ENCODE measurements at places on chromosomes 12 and 14. TPM values are rescaled to one million over a fixed set of nuclear protein-coding genes. Genes with fewer than 3 reads are reported as not detected.

- no peaks in the 10 kb centered on the region for H3K4me1 ChIP-seq
- no peak overlapping the region for H3K4me3 ChIP-seq
Observed at GRCh38 chr14:30848449-30849240, 25.7 kb upstream of the COCH start.

GRCh38 chr12:91561301-91561957 is 378.8 kb upstream of the DCN start:
- DNase-seq: no peak
- H3K4me1 ChIP-seq: peaks cover 10% of the 10 kb centered on the region
- H3K4me3 ChIP-seq: no peak overlapping the region
- H3K27ac ChIP-seq: no peak overlapping the region
- no peaks in the 10 kb centered on the region for H3K36me3 ChIP-seq
- H3K27me3 ChIP-seq: no peaks in the 10 kb centered on the region

RIMBP2 gene
- total RNA-seq: not detected

KRT83 gene
- total RNA-seq: not detected

DNA sequence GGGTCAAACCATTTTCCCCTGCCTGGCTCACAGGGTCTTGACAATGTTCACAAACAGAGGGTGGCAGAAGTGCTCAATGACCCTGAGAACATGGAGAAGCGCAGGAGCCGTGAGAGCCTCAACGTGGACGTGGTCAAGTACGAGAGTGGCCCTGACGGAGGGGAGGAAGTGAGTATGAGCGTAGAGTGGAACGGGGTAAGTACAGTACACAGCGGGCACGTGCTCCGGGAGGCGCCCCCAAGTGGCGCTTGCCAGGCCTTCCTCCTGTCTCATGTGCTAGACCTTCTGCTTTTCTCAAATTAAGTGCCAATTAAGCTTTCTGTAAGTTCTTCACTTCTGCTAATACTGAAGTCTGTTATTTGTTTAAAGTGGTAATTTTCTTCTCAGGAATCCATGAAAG is 35.9 kb downstream of the XRCC3 start:
- no peak overlapping the region for H3K27ac ChIP-seq
- no peak overlapping the region for H3K4me3 ChIP-seq
- H3K27me3 ChIP-seq: no peaks in the 10 kb centered on the region

- no peak overlapping the region for H3K4me3 ChIP-seq
- no peaks in the 10 kb centered on the region for H3K36me3 ChIP-seq
- no peaks in the 10 kb centered on the region for H3K27me3 ChIP-seq
- H3K27ac ChIP-seq: no peak overlapping the region
- H3K4me1 ChIP-seq: peaks cover 11% of the 10 kb centered on the region
Observed at GRCh38 chr12:90102957-90103652, 394.5 kb upstream of the ATP2B1 start.

DNA sequence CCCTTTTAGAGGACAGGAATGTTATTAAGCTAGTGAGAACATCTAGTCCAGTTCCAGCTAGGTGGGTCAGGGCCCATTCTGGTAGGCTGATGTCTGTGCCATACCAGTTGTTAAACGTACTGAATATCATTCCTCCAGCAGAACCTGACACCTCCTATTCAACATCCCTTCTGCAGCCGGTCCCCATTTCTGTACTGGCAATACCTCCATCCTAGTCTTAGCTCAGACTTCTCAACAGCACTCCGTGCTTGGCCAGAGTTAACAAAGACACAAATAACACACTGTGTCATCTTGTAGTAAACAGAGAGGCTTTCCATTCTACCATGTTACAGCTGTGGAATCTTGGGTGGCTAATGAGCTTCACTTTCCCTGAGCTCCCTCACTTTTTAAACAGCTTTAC is 94.3 kb upstream of the PDE3A start:
- no peaks in the 10 kb centered on the region for H3K36me3 ChIP-seq
- H3K27ac ChIP-seq: no peak overlapping the region
- H3K27me3 ChIP-seq: no peaks in the 10 kb centered on the region
- no peak overlapping the region for H3K4me3 ChIP-seq

SPIC gene
- not detected for total RNA-seq

DIO3 gene
- not detected for total RNA-seq

OVCH1 gene
- 0.45 TPM for total RNA-seq

DNA sequence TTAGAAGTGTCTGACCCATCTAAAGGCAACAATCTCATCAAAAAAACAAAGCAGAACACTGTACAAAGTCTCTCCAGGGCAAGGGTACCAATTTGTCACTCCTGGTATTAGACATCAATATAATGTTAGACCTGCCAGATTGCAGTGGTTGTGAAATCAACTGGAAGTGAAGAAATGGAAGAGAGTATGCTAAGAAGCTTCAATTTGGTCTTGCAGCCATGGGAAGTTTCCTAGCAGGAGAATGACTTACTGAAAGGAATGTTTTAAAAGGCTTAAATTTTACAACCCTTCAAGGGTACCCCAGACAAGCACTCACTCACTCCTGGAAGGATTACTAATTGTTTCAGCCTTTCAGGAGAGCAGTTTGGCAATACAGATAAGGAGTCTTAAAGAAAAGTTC is 18.9 kb downstream of the LLPH start:
- H3K27ac ChIP-seq: no peak overlapping the region
- no peaks in the 10 kb centered on the region for H3K36me3 ChIP-seq

GRCh38 chr12:93314177-93314497 is 63.6 kb upstream of the NUDT4 start:
- H3K4me1 ChIP-seq: no peaks in the 10 kb centered on the region
- no peaks in the 10 kb centered on the region for H3K36me3 ChIP-seq
- H3K27ac ChIP-seq: no peak overlapping the region
- no peak overlapping the region for H3K4me3 ChIP-seq
- no peaks in the 10 kb centered on the region for H3K27me3 ChIP-seq

- no peaks in the 10 kb centered on the region for H3K27me3 ChIP-seq
- DNase-seq: no peak
- H3K4me3 ChIP-seq: no peak overlapping the region
Observed at GRCh38 chr14:30564868-30565248, 5.9 kb downstream of the G2E3 start.

TNS2 gene
- total RNA-seq: 13.3 TPM

DNA sequence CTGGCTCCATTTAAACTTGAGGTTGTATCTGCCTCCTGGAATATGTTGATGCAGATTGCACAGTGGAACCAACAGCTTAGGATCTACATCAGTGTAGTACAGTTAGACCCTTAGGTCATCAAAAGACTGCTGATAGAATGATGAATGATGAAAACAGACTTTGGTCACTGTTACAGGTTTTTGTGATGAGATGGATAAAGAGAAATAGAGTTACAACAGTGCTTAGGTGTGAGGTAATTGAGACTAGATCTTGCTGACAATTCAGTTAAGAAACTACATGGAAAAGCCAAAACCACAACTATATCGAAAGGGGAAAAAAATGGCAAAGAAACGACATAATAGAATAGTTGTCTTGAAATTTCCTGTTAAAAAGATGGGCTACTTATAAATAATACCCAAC is 145.7 kb upstream of the LMNTD1 start:
- no peaks in the 10 kb centered on the region for H3K36me3 ChIP-seq
- no peaks in the 10 kb centered on the region for H3K4me1 ChIP-seq
- no peak overlapping the region for H3K27ac ChIP-seq
- no peaks in the 10 kb centered on the region for H3K27me3 ChIP-seq

GRCh38 chr12:32947206-32948067 is 50.9 kb upstream of the PKP2 start:
- no peaks in the 10 kb centered on the region for H3K4me1 ChIP-seq
- no peaks in the 10 kb centered on the region for H3K27me3 ChIP-seq
- no peak overlapping the region for H3K27ac ChIP-seq
- H3K4me3 ChIP-seq: no peak overlapping the region

PTHLH gene
- 3.6 TPM for total RNA-seq

DNA sequence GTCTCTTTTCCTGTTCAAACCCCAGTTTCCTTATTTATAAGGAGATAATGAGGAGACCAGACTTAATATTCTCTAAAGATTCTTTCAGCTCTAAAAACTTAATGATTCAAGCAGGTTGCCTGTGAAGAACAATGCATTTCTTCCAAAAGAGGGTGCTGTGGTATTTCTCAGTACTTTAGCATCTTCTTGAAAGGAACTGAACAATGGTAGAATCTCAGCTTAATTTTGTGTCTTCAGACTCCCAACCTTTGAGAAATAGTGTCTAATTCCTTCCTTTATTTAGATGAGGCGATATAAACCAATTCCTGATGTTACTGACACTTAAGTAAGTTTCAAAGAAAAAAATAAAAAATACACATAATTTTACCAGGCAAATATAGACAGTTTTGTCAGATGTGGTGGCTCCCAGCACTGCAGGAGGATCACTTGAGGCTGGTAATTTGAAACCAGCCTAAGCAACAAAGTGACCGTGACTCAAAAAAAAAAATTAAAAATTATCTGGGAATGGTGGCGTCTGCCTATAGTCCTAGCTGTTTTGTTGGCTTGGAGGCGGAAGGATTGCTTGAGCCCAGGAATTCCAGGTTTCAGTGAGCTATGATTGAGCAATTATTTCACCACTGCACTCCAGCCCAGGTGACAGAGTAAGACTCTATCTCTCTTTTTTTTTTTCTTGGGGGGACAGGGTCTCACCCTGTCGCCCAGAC is 76.9 kb upstream of the PSMA6 start:
- no peak overlapping the region for H3K27ac ChIP-seq
- H3K36me3 ChIP-seq: no peaks in the 10 kb centered on the region
- H3K27me3 ChIP-seq: no peaks in the 10 kb centered on the region

DNA sequence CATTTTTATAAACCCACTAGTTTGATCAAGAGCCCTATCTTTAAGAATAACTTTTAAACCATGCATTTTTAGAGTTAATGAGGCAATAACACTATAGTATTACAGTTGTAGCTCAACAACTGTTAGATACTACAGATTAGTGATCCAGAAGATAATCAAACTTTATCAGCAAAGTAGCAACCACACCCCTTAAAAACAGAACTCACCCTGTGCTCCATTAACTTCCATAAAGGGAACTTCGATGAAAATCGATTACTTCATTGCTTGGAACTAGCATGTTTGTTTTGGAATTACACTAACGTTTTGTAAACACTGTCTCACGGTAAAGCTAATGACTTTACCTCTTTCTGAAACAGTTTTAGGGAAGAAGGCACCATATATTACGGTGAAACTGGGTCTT is 1.4 kb downstream of the SGPP1 start:
- no peaks in the 10 kb centered on the region for H3K4me1 ChIP-seq
- H3K27ac ChIP-seq: no peak overlapping the region
- no peaks in the 10 kb centered on the region for H3K27me3 ChIP-seq
- DNase-seq: no peak
- H3K36me3 ChIP-seq: no peaks in the 10 kb centered on the region

FITM1 gene
- 137 TPM for total RNA-seq

BCL11B gene
- total RNA-seq: 1.7 TPM

PTPRR gene
- total RNA-seq: 0.94 TPM

DNA sequence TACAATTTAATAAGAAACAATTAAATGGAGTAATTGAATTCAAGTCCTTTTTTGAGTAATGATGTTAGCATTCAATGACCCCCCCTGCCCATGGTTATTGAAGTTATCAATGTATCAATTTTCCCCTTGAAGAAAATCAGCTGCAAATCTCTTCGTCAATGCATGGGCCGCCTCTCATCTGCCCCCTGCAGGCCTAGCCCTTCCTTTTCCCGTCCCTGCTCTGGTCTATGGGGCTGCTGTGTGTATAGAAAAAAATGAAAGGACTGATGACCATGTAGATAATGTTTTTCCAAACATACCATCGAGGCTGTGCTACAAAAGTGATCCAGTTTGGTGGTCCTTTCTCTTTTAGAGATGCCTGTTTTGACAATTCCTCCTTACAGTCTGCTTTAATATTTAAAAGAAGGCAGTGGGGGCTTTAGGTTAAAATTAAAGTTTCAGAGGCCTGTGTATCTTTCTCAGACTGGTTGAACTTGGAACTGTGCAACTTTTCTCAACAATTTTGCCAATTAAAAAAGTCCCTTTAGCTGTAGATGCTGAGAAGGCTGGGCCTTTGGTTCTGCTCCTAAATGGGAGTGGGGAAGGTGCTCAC is 98.4 kb downstream of the APAF1 start:
- H3K36me3 ChIP-seq: no peaks in the 10 kb centered on the region
- peaks cover 9% of the 10 kb centered on the region for H3K4me1 ChIP-seq
- DNase-seq: peak; percentile 41
- no peaks in the 10 kb centered on the region for H3K27me3 ChIP-seq
- H3K4me3 ChIP-seq: no peak overlapping the region

All from SJCRH30 (cell line).